CD4-positive, alpha-beta T cell treated with Interleukin-10 for 1 hour (primary cell): ENCODE measurements at places on chromosomes 7 and 10.

DNA sequence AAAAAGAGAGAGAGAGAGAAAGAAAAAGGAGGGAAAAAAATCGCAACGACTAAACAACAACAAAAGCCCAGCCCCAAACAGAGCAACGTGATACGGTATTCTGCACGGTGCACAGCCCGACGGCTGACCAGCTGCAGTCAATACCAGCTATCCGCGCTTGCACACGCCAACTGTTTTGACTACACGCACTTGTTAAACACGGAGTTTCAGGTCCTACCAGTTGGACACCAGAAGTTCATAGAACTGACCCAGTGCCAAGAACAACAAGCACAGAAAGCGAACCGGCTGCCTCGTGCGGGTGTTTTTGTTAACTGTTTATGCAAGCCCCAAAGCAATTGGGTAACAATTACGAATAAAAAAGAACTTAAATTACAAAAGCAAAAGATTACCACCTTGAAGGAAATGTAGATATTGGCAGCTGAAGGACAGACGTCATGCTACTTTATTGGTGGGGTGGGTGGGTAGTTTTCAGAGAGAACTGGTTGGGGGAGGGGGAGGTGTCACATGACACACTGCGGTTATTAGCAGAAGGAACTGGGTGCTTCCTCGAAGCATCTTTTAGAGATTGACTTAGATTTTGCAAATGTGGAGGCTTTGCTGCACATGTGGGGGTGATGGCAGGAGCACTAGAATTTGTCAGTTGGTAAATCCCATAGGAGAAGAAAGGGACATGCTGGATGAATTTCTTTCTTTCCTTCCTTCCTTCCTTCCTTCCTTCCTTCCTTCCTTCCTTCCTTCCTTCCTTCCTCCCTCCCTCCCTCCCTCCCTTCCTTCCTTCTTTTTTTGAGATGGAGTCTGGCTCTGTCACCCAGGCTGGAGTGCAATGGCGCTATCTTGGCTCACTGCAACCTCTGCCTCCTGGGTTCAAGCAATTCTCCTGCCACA is 110.6 kb upstream of the EFCAB10 start:
- peak; percentile 86 for DNase-seq

DNA sequence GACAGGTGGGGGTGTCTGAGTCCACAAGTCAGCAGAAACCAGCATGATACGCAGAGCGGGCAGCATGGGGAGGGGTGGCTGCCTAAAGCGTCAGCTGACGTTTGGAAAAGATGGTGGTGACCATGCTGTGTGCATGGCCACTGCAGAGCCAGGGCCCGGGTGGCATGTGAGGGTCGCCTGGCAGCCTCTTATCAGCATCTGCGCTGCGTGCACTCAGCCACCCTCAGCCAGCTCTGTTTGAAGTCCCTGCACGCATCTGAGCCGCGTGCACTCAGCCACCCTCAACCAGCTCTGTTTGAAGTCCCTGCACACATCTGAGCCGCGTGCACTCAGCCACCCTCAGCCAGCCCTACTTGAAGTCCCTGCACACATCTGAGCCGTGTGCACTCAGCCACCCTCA is 61.5 kb downstream of the WDR37 start:
- DNase-seq, result no peak

DNA sequence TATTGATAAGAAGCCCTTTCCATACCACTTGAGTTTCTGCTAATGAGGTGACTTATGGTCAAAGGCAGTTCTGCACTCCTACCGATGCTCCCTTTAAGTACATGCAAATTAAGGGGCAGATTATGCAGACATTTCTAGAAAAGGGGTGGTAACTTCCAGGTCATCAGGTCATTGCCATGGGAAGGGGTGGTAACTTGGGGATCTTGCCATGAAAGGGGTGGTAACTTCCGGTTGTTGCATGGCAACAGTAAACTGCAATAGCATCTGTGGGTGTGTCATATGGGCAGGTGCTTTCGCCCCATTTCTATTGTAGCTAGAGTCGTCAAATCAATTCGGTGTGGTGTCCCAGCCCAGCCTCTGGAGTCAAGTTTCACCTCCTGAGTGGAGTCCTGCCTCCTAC is 150.9 kb downstream of the UBE2H start:
- no peak for DNase-seq

GRCh38 chr7:157009170-157009777 is 1.2 kb downstream of the MNX1 start:
- DNase-seq, result no peak

- DNase-seq, result no peak
These were observed 78.1 kb upstream of the VWDE start for GRCh38 chr7:12481722-12482121.

DNA sequence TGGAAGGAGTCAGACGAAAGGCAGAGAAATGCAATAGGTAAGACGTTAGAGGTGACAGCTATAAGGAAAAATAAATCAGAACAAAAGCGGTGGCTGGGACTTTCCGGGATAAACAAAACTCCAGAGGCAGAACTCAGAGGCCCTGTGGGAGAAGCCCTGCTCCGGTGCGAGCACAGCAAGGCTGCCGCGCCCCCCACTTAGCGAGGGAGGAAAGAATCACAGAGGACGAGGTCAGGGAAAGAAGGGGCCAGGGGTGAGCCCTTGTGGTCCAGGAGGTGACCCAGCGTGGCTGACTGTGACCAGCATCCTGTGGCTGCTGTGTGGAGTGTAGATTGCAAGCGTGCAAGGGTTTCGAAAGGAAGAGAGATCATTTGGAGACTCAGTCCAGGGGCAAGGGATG is 591.8 kb upstream of the ADARB2 start:
- DNase-seq, result no peak

- no peak for DNase-seq
These were observed 167.8 kb downstream of the CHN2 start for GRCh38 chr7:29362380-29362779.

DNA sequence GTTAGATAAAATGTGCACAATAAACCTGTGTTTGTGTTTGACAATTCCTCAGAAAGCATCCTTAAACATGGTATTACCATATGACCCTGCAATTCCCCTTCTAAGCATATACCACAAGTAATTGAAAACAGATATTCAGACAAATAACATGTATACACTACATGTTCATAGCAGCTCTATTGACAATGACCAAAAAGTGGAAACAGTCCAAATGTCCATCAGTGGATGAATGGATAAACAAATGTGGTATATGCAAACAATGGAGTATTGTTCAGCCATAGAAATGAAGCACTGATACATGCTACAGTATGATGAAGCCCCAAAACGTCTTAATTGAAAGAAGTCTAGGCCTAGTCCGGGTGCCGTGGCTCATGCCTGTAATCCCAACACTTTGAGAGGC is 280.1 kb downstream of the OTUD1 start:
- no peak for DNase-seq

DNA sequence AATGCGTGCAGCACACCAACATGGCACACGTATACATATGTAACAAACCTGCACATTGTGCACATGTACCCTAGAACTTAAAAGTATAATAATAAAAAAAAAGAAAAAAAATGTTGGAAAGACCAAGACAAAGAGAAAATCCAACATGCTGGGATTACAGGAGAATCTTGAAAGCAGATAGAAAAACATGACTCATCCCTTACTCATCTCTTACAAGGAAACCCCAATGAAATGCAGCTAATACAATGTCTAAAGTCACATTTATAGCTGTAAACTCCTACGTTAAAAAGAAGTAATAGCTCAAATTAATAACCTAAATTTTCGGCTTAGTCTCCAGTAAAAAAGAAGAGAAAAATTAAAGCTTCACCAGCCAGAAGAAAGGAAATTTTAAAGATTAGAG is 47.5 kb upstream of the DGKB start:
- DNase-seq, result no peak

GRCh38 chr10:51759896-51760534 is 60.6 kb upstream of the CSTF2T start:
- no peak for DNase-seq

- DNase-seq, result no peak
These were observed 417.3 kb downstream of the RPS24 start for GRCh38 chr10:78450807-78451485.
